HCT116 (cell line): ENCODE measurements at places on chromosomes 5 and 9. TPM values are rescaled to one million over a fixed set of nuclear protein-coding genes. Genes with fewer than 3 reads are reported as not detected.

PCAT7 gene
- total RNA-seq, result 3.8 TPM

ADAM19 gene
- total RNA-seq, result 77.3 TPM

CCL28 gene
- 0.25 TPM for total RNA-seq

OBP2B gene
- not detected for total RNA-seq

GRCh38 chr5:145660897-145661640 lies 174.1 kb downstream of the PRELID2 start:
- H3K4me1 ChIP-seq, result no peaks in the 10 kb centered on the region
- no peaks in the 10 kb centered on the region for H3K36me3 ChIP-seq
- H3K27me3 ChIP-seq, result no peaks in the 10 kb centered on the region
- no peak overlapping the region for H3K4me3 ChIP-seq

GRCh38 chr9:19294219-19294618 lies 63.7 kb downstream of the DENND4C start:
- no peak overlapping the region for H3K27ac ChIP-seq
- peaks cover 6% of the 10 kb centered on the region for H3K36me3 ChIP-seq
- H3K27me3 ChIP-seq, result no peaks in the 10 kb centered on the region
- no peaks in the 10 kb centered on the region for H3K4me1 ChIP-seq

- H3K4me3 ChIP-seq, result no peak overlapping the region
- H3K27me3 ChIP-seq, result no peaks in the 10 kb centered on the region
- H3K36me3 ChIP-seq, result peaks cover 10% of the 10 kb centered on the region
- DNase-seq, result no peak
- H3K4me1 ChIP-seq, result peaks cover 13% of the 10 kb centered on the region
- no peak overlapping the region for H3K27ac ChIP-seq
Observed at GRCh38 chr5:132219981-132220380, 7.7 kb downstream of the P4HA2 start.
